ENCODE measurements at places on chromosomes 5 and 9.

- no peak for DNase-seq
These were observed 18.5 kb downstream of the DDX31 start for GRCh38 chr9:132651259-132651658.

- DNase-seq = no peak
These were observed 3.9 kb downstream of the BNC2 start for GRCh38 chr9:16866587-16866986.

DNA sequence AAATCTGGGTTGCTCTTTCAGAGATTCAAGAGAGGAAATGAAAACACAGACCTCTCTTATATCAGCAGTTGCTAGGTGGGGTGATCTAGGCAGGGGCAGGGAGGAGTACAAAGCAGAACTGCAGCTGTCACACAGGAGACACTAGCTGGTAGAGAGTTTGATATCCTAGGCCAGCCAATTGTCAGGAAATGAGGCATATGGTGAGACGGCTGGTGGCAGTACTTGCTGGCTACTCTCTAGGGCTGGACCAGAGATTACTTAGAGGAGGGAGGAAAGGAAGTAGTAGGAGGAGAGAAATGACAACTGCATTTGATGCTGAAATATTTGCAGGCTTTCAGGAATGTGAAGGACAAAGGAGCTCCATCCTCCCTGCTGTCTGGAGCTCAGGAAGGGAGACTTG lies 113.8 kb downstream of the TRIM32 start:
- DNase-seq = no peak

GRCh38 chr9:130825351-130825651 lies 9.8 kb upstream of the ABL1 start:
- DNase-seq = no peak

DNA sequence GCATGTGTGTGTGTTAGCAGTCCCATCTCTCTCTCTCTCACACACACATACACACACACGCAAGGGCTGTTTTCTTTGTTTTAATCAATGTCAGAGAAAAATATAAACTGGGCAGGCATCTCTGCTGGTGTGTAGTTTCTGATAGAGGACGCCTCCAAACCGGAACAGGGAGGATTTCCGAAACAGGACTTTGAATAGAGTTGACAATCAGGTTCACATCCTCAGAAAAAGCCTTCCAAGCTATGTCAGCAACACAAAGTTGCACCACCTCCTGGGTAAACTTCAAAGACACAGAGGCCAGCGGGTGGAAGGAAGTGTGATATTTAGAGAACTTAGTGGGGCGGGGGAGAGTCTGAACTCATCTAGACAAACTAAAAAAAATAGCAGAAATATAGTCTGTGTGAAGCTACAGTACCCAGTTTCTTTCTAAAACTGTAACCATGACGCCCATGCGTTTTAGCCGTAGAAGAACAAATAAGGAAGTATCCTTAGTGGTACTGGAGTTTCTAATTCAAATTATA lies 1.2 kb downstream of the ST8SIA4 start:
- DNase-seq = peak; percentile 27

GRCh38 chr5:173736923-173737412 lies 120.5 kb upstream of the BOD1 start:
- no peak for DNase-seq

DNA sequence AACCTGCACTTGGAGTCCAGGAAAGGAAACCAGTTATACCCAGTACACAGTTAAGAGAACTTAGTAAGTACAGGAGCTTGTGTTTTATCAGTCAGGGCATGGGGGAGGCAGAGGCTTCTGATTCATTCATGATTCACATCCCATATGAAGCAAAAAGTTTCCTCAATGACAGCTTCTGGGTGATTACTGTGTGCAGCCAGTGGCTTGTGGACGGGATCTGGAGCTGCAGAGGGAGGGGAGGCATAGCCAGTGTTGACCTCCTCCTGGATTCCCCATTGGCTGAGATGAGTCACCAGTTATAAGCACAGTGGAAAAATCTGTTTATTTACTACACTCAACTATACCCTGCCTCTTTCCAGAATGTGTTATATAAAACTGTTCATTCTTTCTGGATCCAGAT lies 17.7 kb downstream of the IL31RA start:
- DNase-seq = peak; percentile 58

DNA sequence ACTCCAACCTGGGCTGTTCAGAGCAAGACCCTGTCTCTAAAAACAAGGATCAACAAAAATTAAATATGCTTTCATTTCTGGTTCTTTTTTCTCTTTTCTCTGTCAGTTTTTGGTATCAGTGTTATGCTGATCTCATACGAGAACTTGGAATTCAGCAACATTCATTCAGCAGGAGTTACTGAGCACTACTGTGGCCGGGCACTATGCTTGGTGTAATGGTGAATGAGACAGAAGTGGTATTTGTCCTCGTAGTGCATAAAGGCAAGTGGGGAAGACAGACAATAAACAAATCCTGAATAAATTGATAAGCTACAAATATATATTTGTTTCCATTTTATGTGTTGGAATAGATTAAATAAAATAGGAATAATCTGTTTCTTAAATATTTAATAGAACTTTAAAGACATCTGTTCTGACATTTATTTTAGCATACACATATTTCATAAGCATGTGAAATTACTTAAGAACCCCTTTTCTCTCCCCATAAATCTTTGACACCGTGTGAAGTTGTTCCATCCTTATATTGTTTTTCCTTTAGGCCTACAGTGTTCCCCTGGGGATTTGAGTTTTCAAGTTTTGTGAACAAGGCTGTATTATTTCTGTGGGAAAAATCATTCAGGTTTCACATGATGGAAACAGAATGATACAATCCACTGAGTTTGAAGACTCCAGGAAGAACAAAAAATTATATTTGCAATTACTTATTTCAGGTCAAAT lies 24.6 kb downstream of the UBAP1 start:
- no peak for DNase-seq

DNA sequence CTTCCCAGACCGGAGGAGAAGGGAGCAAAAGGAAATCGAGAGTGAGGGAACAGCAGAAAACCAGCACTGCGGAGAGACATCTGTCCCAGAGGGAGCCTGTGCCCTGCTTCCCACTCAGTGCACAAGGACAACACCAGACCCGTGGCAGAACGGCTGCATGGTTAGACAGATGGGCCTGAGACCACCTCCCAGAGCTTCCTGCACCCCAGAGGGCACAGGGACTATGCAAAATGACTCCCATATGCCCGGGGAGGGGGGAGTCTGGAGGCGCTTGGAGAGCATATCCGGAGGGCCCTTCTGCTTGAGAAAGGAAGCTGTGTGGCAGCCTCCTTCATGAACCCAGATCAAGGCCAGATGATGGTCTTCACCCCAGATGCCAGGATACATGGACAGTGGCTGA lies 26.6 kb downstream of the TLX3 start:
- no peak for DNase-seq

GRCh38 chr9:87610200-87611155 lies 112.8 kb downstream of the DAPK1 start:
- DNase-seq = no peak

GRCh38 chr5:6652025-6652424 lies 18.8 kb downstream of the SRD5A1 start:
- DNase-seq = no peak

DNA sequence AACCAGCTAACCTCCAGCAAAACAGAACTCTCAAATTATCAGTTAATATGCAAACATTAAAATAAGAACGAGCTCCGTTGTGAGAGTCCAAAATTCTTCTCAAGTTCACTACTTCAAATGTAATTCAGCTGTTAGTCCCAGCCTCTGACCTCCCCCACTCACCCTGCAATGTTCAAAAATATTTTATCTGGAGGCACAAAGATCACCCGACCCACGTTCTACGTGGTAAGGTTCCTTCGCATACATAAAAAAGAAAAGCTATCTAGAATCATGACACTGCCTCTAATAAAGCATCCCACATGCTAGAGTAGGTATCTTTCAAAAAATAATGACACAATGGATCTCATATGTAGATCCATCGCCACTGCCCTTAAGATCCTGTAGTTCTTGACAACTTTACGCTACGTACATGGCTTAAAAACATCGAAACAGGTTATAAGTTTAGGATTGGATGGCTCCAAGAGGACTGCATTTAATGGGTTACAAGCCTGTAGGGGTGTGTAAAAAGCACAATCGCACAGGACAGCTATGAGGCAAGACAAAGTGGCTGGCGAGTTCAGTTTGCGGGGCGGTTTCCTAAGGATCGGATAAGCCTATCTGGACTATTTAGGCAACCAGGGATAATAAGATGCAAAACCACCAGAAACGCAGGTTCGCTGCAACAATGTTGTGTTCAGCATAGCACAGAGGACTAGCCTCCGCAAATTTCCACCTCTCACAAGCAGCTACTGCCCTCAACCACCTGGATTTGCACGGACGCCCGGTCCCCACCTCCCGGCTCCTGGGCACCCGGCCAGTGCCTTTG lies 969 bp downstream of the CLK4 start:
- peak; percentile 2 for DNase-seq

DNA sequence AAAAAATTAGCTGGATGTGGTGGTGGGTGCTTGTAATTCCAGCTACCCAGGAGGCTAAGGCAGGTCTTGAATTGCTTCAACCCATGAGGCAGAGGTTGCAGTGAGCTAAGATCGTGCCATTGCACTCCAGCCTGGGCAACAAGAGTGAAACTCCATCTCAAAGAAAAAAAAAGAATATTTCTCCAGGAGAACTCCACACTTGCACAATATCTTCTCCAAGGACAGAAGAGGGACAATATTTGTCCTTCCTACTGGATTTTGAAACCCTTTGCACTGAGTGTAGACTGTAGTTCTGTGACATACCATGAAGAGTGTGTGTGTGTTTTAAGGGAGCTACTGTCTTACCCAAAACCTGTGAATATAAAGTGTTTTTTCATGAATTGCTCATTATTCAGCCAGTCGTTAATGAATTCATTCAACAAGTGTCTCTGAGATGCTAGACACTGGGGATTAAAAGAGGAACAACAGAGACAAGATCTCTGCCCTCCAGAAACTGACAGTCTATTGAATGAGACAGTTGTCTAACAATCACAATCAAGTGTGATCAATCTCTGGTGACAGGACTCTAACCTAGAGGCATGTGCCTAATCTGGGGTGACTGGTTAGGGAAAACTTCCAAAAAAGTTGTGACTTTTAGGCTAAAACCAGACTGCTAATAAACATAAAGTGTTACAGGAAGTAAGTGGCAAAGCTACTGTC lies 9.8 kb upstream of the UBE2D2 start:
- DNase-seq = no peak

DNA sequence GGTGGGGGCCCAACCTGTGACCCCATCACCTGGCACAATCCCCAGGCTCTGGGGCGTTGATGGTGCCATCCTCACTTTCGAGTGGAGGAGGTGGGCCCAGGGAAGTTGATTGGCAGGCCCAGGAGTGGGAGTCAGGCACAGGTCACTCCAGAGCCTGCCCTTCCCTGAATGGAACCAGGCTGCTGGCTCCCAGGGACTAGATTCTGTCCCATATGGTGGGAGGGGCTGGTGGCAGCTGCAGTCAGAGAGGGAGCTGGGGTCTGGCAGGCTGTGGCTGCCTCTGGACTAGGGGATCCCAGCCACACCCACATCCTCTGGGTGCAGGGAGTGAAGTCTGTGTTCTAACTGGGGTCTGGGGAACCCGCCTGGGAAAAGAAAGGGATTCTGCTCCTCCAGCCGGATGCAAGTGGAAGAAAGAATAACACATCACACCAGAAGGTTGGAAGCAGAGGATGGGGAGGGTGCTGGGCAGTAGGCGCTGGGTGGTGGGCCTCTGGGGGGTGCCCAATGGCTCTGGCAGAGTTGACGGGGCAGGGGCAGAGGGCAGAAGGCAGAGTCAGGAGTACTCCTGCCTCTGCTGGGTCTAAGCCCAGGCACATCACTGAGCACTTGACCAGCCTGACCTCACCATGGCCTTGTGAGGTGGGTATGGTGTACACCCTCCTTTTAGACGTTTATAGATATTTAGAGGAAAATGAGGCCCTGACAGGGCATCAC lies 25.8 kb downstream of the CEL start:
- no peak for DNase-seq

GRCh38 chr5:6261668-6262067 lies 116.7 kb downstream of the MED10 start:
- DNase-seq = no peak

DNA sequence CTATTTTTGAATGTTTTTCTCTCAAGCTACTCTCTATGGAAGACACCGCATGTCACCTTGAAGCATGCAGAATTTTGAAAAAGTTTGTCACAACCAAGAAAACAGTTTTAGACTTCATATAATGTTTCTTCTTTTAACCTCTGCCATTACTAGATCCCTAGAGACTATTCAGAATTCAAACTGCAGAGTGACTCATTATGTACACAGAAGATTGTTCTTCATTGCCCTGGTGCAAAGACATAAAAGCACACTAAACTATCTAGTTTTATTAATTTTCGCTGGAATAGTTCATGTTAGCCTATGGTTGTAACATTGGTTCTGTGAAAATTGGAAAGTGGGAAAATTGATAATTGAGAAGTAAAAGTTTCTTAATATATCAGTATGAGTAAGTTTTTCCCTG lies 18.4 kb downstream of the F2RL2 start:
- no peak for DNase-seq

DNA sequence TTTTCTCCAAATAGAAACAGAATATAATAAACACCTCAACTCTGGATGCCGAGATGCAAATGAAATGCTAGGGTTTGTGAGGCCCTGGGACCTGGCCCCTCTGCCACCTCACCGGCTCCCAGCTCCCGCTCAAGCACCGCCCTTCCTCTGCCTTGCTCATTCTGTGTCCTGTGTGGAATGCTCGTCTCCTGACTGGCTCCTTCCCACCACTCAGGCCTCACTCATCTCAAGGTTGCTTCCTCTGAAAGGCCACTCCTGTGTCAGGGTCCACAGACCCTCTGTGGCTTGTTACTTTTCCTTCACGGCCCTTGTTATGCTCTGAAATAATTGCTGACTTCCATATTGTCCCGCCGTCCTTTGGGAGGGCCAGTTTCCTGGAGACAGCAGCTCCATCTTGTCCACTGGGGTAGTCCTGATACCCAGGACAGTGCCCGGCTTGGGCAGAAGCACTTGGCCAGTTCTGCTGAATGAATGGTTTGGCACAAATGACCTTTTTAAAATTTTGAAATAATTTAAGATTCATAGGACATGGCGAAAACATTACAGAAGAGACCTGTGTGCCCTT lies 15.4 kb downstream of the RNF44 start:
- no peak for DNase-seq

- DNase-seq = no peak
These were observed 245.8 kb upstream of the MAP3K1 start for GRCh38 chr5:56569566-56569965.

- DNase-seq = no peak
These were observed 38.5 kb downstream of the UBTD2 start for GRCh38 chr5:172245046-172245445.

DNA sequence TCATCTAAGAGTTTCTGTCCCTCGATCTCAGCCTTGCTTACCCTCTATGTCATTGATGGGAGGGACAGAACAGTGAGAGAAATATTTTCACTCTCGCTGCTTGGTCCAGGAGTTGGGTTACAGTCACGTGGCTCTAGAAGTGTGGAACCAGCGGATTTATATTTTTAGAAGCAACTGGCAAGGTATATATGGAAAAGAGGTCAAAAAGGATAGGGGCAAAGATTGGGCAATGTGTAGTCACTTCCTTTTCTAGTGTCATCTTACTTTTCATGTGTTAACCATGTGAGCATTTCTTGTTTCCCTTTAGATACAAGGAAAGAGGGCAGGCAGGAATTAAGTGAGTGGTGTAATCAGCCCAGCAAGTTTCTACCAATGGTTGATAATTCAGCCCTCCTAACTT lies 111.5 kb upstream of the ZNF366 start:
- no peak for DNase-seq

- no peak for DNase-seq
These were observed 61.0 kb downstream of the IPPK start for GRCh38 chr9:92608909-92609445.

GRCh38 chr5:79025054-79025472 lies 40.0 kb upstream of the ARSB start:
- peak; percentile 4 for DNase-seq

Data from stimulated activated CD4-positive, alpha-beta T cell treated with anti-CD3 and anti-CD28 coated beads, Interleukin-12 subunit alpha, Interleukin-12 subunit beta, amount 100 ng/mL, for 48 hours (primary cell).